Activated CD4-positive, CD25-positive, alpha-beta regulatory T cell (primary cell): ENCODE measurements at places on chromosomes 6 and 20.
A peak's percentile ranks its signal among the peaks of the same experiment; 100 is the strongest.

DNA sequence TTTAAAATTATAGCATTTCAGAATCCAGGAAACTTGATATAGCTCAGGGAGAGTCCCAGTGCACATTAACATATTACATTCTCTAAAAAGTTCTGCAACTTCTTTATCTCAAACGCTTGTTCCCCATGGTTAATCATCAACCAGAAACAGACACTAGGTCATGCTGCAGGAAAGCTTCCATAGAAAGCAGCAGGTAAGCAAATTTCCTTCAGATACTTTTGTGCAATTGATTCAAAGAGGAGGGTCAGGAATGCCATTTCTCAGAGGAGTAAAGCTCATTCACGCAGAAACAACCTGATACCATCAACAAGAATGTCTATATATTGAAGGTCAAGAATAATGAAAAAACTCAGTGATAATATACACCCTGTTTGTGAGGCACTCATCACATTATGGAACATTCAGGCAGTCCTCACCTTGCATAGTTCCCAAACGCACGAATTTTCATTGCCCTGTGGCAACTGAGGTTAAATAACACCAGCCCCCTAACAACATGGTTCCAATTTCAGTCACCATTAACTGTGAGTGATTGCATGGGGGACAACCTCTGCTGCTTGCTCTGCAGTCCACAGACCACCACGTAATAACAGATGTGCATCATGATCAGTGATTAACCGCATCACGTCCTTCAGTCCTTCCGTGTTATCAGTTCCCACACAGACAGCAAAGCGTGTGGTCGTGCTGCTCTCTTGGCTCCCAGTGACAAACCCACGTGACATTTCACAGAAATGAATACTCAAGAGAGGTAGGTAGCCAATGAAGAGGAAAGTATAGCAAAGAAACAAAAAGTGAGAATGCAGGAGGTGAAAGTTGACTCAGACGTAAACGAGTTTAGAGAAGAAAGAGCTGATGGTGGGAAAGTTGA lies 95.7 kb downstream of the LY86 start:
- no peak for DNase-seq

DNA sequence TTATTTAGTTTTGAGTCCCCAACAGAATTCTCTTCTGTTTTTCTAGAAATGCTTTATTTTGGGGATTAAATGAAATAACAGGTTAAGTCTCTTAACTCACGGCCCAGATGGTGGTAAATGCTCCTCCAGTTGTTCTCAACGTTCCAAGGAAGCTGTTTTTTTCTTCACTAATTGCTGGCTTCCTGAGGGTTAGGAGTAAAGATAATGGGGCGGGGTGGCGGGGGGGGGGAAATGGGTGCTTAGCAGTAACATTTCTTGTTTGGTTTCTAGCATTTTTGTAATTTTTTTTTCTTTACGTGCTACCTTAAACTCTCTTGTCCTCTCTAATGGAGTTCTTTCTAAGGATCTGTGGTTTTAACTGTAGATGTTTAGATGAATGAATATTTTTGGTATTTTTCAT lies 2.2 kb downstream of the SRSF3 start:
- no peak for DNase-seq

GRCh38 chr6:79764747-79765146 lies 133.6 kb downstream of the SH3BGRL2 start:
- no peak for DNase-seq

DNA sequence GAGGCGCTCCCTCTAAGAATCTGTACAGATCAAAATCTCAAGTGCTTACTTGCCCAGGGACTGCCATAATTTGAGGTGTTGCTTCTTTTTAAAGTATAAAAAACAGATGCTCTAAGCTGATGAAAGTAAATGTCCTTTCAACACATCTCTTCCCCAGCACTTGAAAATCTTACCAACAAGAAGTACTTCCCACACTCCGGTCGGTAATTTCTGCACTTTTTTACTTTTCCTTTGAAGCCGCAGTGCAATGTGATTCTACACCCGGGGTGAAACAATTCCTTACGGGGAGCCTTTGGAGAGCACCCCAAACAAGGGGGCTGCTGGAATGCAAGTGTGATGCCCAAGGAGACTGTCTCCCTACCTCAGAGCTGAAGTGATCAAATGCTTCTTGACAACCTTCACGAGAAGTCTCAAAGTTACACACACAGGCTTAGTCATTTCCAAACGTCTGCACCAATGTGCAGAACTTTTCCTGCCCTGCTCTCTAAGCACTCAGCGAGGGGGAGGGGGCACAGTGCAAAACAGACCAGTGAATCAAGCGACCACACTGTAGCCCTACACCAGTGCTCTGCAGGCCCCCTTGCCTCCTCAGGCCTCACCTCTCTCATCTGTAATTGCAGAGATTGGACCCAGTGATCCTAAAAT lies 56.7 kb downstream of the ATXN1 start:
- peak; percentile 8 for DNase-seq

- DNase-seq = no peak
These were observed 3.7 kb downstream of the BIRC7 start for GRCh38 chr20:63239431-63239830.

DNA sequence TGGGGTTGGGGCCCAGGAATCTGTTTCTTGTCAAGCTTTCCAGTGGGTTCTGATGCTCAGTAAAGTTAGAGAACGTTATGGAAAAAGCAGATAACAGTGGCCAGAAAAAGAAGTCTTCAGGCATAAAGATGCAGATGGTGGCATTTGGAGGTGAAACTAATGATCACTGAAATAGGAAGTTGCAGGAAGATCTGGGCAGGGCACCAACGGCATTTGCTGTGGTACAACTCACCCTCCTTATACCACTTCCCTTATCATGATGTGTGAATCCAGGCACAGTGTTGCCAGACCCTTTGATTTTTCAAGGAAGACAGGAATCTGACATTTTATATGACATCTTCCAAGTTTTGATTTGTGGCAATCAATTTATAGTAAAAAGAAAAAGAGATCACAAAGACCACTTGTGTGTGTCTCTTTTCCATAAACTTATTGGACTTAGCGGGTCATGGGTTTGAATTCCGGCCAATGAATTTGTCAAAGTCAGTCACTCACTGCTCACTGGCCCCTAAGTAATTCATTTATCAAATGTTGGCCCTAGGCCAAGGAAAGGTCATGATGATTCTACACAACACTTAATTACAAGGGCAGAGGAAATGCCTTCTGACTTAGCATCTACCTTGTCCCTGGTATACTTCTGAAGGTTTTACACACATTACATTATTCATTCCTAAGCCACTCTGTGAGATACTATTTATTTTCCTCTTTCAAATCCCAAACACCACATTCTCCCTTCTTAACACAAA lies 37.6 kb downstream of the LAMP5 start:
- DNase-seq = no peak

DNA sequence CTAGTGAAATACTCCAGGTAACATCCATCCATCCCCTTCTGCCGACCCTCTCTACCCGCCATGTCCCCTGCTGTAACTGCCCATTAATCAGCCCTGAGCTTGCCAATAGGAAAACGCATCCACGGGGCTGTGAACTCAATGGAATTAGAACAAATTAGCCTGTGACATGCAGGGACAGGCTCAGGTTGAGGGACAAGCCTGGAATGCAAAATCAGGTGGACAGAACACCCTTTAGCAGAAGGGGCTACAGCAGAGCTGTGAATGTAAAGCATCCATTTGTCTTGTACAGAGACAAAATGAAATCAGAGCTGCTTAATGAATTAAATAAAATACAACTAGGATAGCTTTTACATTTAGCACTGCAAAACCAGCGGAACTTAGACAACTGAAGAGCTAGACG lies 187.3 kb upstream of the SASH1 start:
- DNase-seq = no peak
